ENCODE measurements at places on chromosomes 1 and 21.
A peak's percentile ranks its signal among the peaks of the same experiment; 100 is the strongest.

DNA sequence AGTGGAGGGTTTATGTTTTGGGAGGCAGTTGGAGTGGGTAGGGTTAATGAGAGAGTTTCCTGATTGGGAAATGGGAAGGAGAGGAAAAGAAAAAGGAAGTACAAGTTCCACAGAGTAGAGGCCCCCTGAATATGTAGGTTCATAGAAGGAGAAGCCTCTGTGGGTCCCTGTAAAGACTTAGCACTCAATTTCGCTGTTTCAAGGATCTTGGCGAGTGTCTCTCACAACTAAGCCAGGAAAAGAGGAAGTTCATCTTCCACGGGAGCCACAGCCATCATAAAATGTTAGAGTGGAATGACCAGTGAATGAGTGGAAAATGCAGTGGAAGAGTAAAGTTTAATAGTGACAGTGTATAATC lies 17.4 kb upstream of the DPYD start:
- no peak for DNase-seq

- DNase-seq: no peak
Observed at GRCh38 chr1:67270541-67270940, 37.1 kb upstream of the IL12RB2 start.

GRCh38 chr1:226063977-226064815 lies 1.7 kb downstream of the H3-3A start:
- no peak for DNase-seq

DNA sequence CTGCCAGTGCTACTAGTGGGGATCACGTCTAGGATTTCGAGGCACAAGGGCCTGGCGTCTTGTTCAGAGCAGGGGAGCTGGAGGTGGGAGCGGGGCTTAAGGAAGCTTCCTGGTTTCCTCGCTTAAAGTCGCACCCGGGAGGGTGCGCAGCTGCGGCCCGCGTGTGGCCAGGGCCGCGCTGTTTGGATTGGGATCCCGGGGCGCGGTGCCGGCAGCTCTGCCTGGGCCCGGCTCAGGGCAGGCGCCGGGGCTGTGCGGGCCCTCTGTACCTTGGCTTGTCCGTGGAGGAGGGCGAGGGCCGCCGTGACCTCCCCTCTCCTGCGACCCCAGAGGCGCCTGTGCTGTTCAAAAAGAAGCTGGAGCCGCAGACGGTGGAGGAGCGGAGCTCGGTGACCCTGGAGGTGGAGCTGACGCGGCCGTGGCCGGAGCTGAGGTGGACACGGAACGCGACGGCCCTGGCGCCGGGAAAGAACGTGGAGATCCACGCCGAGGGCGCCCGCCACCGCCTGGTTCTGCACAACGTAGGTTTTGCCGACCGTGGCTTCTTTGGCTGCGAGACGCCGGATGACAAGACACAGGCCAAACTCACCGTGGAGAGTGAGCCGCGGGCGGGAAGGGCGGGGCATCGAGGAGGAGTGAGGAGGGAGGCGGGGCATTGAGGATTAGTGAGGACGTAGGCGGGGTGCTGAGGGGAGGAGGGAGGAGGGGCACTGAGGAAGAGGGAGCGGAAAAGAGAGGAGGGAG lies 67.8 kb downstream of the OBSCN start:
- peak; percentile 85 for DNase-seq

- DNase-seq: no peak
Observed at GRCh38 chr21:15144026-15144425, 79.2 kb upstream of the NRIP1 start.

- no peak for DNase-seq
Observed at GRCh38 chr21:41641510-41641815, 125.4 kb downstream of the RIPK4 start.

GRCh38 chr1:21764615-21765423 lies 18.1 kb downstream of the USP48 start:
- no peak for DNase-seq

DNA sequence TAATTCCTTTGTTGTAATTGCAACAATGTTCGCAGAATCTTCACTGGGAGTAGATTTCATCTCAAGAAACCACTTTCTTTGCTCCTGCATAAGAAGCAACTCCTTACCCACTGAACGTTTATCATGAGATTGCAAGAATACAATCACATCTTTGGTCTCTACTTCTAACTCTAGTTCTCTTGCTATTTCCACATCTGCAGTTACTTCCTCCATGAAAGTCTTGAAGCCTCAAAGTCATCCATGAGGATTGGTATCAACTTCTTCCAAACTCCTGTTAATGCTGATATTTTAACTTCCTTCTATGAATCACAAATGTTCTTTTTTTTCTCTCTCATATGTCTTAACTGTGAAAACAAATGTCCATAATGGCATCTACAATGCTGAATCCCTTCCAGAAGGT lies 118.6 kb upstream of the RAB4A start:
- DNase-seq: no peak

DNA sequence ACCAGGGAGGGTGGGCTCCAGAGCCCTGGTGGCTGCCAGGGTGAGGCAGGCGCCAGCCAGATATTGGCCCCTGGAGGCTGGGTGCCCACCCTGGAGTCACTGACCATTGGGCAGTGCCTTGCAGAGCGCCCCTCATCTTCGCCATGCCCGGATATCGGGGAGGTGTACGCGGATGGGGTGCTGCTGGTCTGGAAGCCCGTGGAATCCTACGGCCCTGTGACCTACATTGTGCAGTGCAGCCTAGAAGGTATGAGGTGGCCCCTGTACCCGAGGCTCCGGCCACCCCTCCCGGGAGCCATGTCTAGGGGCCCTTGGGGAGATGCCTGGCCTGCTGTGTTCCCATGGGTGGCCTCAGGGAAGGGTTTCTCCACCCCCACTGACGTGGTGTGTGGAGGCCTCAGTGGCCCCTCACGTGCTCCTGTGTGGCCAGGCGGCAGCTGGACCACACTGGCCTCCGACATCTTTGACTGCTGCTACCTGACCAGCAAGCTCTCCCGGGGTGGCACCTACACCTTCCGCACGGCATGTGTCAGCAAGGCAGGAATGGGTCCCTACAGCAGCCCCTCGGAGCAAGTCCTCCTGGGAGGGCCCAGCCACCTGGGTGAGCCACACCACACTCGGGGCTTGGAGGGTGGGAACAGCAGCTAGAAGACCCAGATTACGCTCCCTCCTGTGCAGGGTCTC lies 30.9 kb downstream of the TRIM11 start:
- no peak for DNase-seq

- DNase-seq: no peak
Observed at GRCh38 chr1:203183828-203184227, 2.7 kb downstream of the CHI3L1 start.

GRCh38 chr1:72915581-72915980 lies 633.2 kb upstream of the NEGR1 start:
- no peak for DNase-seq

DNA sequence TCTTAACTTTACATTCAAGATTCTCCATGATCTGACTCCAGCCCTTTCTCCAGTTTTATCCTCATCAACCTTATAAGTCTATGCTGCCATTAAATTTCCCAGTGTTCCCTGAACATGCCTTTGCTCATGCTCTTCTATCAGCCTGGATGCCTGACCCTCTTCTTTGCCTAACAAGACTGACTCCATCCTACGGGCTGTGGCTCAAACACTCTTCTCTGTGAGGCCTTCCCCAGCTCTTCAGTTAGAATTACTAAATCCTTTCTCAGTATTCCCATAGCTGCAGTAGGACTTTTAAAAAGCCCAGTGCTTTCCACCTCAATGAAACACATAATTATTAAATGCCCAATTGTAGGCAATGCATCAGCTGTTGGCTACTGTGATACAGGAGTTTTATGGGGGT lies 76.5 kb upstream of the GNG12 start:
- no peak for DNase-seq

DNA sequence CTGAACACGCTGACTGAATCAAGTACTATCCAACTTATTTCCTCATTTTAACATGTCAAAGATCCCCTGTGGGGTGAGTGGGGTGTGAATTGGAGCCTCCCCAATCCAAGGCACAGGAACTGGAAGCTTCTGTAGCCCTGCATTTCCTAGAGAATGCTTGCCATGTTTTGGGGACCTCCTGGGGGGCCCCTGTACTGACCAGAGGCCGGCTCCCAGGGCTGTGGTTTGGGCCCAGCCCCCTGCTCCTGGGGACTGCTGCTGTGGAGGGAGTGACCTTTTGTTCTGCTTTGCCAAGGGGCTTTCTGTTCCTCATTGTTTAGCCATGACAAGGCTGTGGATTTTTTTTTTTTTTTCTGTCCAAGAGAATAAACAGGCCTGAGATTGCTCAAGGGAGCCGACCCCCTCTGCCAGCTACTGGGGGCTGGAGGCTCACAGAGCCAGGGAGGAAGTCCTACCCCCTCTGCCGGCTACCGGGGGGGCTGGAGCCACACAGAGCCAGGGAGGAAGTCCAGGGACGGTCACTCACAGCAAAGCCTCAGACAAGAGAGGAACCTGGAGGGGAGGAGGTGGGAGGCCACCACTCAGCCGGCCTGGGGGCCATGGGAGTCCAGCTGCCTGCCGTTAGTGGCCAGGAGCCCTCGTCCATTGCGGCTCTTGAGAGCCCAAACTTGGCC lies 17.4 kb downstream of the TNFRSF1B start:
- DNase-seq: no peak

DNA sequence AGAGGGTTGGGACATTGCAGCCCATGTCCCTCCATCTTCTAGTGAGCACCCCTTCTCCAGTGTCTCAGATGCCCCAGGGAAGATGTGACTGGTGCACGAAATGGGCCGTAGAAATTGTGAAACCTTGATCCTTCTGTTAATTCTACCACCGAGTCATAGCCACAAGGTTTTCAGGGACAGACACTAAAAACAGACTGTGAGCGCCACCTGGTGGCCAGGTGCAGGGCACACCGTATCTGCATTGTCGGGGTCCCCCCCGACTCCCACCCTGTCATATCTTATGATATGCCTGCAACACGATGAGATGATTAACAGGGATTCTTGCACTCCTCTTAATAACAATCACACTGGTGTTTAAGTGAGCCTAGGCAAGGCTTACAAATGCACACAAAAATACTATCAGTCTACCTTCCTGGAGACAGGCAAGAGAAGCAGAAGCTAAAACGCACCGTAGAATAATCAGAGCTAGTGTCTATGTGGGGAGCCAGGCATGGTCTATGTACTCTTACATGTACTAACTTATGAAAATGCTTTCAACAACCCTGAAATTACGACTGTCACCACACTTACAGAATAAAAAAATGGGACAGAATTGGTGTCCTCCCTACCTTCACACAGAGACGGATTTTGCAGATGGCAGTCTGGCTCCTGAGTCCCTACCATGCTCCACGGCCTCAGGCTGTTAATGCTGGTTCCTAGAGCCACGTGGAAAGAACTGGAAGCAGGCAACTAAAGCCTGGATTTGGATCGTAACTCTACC lies 57.9 kb downstream of the FHAD1 start:
- DNase-seq: peak; percentile 41

GRCh38 chr1:192399161-192399560 lies 82.4 kb downstream of the RGS21 start:
- no peak for DNase-seq

DNA sequence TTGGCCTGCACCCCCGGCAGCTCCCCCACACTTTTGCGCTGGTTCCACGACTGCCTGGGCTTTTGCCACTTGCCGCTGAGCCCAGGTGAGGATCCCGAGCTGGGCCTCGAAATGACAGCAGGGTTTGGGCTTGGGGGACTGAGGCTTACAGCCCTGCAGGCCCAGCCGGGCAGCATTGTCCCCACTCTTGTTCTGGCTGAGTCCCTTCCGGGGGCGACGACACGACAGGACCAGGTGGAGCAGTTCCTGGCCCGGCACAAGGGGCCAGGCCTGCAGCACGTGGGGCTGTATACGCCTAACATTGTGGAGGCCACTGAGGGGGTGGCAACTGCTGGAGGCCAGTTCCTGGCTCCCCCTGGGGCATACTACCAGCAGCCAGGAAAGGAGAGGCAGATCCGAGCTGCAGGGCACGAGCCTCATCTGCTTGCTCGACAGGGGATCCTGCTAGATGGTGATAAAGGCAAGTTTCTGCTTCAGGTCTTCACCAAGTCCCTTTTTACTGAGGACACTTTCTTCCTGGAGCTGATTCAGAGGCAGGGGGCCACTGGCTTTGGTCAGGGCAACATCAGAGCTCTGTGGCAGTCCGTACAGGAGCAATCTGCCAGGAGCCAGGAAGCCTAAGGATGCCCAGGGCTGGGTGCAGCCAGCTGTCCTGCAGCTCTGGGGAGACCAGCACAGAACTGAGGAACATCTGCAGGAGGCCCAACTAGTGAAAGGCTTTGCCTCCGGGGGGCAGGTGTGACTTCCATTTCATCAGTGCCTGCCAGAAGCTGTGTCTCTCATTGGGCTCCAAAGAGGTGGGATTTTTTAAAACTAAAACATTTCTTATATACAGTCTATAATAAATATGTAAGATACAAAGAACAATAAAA lies 1.2 kb downstream of the HPDL start:
- no peak for DNase-seq

DNA sequence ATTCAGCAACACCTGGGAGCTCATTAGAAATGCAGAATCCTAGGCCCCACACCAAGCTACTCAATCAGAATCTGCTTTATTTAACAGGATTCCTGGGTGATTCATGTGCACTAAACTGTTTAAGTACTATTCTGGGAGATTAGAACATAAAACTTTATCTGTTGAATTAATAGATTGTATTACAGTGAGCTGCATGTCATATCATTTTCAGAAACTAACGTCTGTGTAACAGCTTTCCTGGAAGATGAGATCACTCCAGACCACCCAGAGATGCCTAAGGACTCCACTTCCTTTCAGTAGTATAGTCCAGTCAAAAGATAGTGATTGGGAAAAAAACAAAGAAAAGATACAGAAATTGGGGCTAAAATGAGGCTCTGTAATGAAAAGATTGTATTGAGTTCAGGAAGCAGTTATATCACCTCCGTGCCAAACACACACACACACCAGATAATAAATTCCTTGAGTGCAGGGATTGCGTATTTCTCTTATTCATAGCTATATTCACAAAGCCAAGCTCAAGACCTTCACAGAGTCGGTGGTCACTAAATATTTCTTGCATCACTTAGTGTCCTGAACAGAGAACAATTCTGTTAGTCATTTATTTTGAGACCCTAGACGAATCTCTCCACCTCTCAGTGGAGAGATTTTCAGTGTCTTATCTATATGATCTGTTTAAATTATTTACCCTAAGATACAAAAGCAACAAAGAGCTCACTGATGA lies 178.2 kb downstream of the DSCAM start:
- no peak for DNase-seq

GRCh38 chr1:182381962-182382819 lies 9.4 kb downstream of the GLUL start:
- no peak for DNase-seq

- no peak for DNase-seq
Observed at GRCh38 chr1:11138029-11138428, 38.4 kb upstream of the EXOSC10 start.

DNA sequence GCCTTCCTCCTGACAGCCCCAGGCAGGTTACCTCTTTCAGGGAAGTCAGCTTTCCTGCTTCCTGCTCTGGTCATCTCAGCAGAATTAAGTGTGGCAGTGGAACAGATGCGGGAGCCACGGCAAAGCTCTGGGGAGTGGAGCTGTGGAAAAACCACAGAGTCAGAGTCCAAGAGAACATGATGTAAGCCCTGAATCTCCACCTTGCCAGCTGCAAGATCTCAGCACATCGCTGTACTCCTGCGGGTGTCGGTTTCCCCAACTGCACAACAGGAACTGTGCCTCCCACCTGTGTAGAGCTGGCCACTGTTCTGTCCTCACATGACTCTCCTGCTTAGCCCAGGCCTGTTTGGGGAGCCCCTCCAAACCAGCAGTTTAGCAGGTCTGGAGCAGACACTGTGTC lies 123.7 kb downstream of the MATN1 start:
- DNase-seq: no peak

GRCh38 chr1:5863238-5863637 lies 129.0 kb downstream of the NPHP4 start:
- no peak for DNase-seq

- DNase-seq: no peak
Observed at GRCh38 chr1:68361346-68361910, 88.3 kb downstream of the RPE65 start.

All from activated naive CD4-positive, alpha-beta T cell (primary cell).